ENCODE measurements at places on chromosomes 5 and 9.

- DNase-seq = no peak
Observed at GRCh38 chr9:22100626-22101025, 91.5 kb upstream of the CDKN2B start.

GRCh38 chr5:121867403-121867802, 15.7 kb downstream of the FTMT start:
- DNase-seq = no peak

DNA sequence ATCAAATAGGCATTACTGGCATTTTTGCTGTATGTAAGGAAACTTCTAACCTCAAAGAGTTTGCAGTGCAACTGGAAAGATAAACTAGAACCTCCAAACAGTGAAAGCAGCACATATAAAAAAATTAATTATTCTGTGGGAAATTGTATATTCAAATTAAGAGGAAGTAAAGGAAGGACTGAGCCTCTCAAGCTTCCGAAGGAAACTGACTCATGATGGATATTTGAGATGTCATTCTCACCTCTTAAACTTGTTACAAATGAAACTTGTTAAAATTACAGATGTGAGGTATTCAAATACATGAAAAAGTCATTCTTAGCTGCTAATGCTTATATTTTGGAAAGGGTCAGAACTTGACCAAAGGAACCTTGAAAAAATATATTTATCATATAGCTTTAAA, 538.7 kb downstream of the PDE4D start:
- no peak for DNase-seq

DNA sequence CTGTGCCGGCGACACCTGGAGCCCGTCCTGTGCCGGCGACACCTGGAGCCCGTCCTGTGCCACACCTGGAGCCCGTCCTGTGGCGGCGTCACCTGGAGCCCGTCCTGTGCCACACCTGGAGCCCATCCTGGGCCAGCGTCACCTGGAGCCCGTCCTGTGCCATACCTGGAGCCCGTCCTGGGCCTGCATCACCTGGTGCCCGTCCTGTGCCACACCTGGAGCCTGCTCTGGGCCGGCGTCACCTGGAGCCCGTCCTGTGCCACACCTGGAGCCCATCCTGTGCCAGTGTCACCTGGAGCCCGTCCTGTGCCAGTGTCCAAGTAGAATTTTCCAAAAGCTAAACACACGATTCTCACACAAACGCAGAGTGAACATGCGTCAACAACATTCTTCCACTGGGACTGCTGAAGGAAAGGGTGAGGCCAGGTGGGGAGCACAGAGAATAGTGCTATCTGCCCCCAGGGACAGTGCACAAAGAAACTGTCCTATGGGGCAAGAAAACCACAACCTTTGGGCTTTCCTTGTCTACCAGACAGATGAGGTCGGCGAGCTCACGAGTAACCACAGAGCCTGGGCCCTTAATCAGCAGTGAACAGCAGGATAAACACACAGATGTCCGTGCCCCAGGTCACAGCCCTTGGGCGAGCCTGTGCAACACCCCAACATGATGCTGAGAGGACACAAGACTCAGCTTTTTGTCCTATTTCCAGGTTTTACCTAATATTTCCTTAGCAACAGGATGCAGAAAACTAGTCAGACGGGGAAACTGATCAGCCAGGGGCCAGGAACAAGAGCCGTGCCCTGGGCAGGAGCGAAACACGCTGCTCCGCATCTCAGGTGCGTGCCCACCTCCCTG, 7.9 kb downstream of the QSOX2 start:
- no peak for DNase-seq

- DNase-seq = no peak
Observed at GRCh38 chr5:83513491-83513890, 41.9 kb downstream of the VCAN start.

DNA sequence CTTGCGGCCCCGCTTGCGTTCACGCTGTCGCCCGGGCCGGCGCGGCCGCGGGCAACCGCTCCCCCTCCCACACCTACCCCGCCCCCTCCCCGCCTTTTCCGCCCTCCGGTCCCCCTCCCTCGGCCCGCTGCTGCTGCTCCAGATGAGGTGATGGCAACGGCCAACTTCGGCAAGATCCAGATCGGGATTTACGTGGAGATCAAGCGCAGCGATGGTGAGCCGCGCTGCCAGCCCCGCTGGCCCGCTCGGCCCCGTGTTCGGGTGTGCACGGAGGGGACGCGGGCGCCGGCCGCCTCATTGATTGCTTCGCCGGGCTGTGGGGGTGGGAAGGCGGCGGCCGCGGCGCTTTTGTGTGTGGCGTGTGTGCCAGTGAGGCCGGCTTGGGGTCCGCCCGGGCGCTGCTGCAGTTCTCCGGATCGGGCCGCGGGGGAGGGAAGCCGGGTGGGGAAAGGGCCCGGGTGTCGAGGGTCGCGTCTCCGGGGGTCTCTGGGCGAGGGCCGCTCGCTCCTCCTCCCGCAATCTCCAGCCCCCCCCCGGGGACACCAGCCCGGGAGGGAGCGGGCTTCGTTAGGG, 403 bp downstream of the KIF2A start:
- no peak for DNase-seq

- no peak for DNase-seq
Observed at GRCh38 chr5:64979531-64979930, 210.8 kb downstream of the CWC27 start.

DNA sequence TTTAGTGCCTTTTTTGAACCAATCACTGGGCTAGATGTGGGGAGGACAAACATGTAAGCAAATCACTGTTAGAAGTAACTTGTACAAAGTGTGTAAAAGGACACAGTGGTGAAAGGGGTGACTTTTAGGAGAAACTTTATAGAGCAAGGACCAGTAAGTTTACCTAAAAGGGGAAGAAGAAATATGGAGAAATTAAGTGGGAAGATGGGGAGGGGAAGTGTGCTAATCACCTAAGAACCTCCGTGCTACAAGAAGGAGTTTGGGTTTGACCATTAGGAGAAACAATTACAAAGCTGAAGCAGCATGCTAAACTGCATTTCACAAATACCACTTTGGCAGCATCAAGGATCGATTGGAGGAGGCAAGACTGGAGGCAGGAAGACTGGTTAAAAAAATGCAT, 17.3 kb downstream of the ITGA1 start:
- no peak for DNase-seq

Measured in stimulated activated CD4-positive, alpha-beta T cell treated with anti-CD3 and anti-CD28 coated beads, Interleukin-1b, Interleukin-23, amount 100 ng/mL, for 24 hours (primary cell).